ENCODE measurements at places on chromosomes 16 and 17. TPM values are rescaled to one million over a fixed set of nuclear protein-coding genes. Genes with fewer than 3 reads are reported as not detected.

GRCh38 chr16:49580751-49581303, 207.2 kb downstream of the C16orf78 start:
- peak; percentile 4 for DNase-seq

DNA sequence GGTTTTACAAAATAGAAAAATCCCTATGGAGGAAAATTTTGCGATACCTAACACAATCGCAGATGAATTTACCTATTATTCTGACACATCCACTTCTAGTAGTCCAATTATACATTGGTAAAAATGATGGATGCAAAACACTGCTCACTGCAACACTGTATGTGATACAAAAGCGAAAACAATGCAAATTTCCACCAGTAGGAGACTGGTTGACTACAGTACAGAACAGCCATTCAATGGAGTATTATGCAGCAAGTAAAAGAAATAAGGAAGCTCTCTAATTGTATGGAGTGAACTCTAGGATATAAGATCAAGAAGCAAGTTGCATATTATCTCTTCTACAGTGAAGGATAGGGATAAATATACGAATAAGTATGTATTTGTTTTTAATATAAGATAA, 48.5 kb downstream of the SETD6 start:
- no peak for DNase-seq

GRCh38 chr17:31052187-31052889, 42.4 kb upstream of the NF1 start:
- peak; percentile 88 for DNase-seq

DNA sequence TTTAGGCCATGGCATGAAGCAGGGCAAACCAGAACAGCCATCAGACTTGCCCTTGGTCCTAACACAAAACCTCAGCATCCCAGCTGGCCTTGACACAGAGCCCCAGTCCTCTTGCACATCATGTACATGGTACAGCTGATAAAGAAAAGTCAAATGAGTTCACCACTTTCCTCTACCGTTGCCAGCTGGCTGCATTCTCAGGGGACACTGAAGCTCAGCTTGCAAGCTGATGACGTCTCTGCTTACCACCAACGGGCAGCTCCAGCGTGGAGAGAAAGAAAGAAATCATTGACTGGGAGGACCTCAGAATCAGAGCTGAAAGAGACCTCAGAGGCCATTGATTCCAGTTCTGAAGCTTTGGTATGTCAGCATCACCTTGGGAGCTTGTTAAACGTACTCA, 80.7 kb upstream of the CES5A start:
- no peak for DNase-seq

PTX4 gene
- total RNA-seq: not detected
